ENCODE measurements at places on chromosomes 6 and 20.

- DNase-seq = no peak
Measured at GRCh38 chr6:111358454-111358853, 124.6 kb downstream of the REV3L start.

- DNase-seq = no peak
Measured at GRCh38 chr20:43972692-43973091, 58.0 kb downstream of the TOX2 start.

DNA sequence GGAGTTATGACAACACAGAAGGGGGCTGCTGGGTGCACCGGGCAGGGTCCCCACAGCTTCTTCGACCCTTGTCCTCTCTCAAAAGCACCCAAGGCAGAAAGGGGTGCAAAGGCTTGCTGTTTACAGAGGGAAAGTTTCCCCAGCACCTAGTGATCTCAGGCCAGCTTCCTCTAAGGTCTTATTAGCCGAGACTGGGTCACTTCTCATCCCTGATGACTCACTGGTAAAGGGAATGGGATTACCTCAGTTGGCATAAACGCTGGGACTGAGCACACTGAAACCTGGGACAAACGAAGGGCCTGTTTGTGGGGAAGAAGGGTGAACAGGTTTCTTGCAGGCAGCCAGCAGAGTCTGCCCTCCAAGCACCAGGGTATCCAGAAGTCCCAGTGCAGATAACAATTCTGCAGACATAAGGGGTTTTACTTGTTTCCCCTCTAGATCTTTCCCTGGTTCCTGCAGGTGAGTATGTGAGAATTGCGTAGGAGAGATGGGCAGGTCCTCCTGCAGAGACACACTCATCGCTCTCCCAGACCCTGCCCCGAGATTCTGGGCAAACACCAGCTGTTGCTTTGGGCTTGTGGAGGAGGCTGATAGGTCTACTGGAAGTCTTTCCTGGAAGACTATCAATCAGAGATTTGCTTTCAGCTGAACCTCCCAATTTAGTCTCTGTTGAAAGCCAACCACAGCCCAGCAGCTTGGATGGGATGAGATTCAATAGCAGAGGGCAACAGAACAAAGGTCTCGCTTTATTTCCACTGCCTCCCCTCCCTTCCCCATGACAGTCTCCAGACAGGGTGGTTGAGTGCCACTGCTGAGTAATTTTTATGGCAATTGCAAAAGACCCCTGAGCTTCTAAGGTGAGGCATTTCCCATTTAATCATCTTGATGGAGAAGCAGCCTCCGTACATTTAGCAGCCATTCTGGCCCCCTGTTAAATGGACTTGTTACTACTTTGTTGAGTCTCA lies 25.7 kb downstream of the KCNG1 start:
- no peak for DNase-seq

- DNase-seq = no peak
Measured at GRCh38 chr20:40669692-40670091, 19.3 kb downstream of the MAFB start.

GRCh38 chr20:61559706-61560315 lies 307.8 kb downstream of the CDH4 start:
- DNase-seq = no peak

DNA sequence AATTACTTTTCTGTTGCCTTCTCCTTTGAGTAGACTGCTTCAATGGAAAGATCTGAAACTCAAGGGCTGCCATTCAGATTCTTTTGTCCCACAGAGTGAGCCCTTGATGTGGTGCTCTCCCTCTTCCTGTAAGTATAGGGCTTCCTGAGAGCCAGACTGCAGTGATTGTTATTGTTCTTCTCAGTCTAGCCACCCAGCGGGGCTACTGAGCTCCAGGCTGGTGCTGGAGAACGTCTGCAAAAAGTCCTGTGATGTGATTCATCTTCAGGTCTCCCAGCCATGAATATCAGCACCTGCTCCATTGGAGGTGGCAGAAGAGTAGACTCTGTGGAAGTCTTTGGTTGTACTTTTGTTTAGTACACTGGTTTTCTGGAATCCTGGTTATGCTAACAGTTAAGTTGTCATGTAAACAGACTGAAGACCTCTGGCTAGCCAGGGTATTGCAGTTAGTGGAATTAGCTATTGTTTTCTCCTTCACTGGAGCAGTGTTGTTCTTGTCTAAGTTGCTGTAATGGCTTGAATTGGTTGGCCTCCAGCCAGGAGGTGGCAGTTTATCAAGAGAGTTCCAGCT lies 240.9 kb downstream of the COL12A1 start:
- no peak for DNase-seq

GRCh38 chr6:119449331-119450156 lies 100.0 kb upstream of the MAN1A1 start:
- DNase-seq = no peak

GRCh38 chr20:58971429-58971828 lies 9.6 kb upstream of the NELFCD start:
- DNase-seq = no peak

GRCh38 chr6:46795816-46796215 lies 2.6 kb downstream of the MEP1A start:
- no peak for DNase-seq

DNA sequence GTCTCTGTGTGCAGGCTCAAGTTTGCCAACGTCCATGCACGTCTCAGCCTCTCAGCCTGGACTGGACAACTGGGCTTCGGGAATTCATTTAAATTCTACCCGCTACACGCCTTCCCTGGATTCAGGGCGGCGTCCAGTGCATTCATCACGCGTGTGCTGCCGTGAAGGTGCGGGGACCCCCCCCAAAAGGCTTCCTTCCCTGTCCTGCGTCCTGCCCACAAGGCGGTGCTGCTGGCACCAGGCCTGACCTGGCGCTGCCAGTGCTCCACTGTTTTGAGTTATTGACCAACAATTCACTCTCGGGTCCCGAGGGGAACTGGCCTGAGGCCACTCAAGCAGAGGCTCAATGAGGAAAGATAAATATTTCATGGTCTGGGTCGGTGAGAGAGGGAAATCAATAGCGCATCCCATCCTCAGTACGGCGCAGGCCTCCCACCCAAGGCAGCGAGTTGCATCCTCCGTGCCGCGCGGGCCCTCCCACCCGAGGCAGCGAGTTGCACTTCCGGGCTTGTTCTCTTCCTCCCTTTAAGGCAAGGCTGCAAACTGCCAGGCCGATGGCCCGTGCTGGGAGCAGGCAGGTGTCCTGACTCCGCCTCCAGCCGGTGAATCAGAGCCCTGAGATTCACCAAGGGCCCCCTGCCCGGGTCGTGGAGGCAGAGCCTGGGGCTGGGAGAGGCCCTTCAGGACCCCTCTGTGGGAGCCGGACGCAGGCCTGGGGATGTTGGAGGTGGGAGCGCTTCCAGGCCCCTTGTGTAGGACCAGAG lies 22.8 kb upstream of the BHLHE23 start:
- no peak for DNase-seq

- DNase-seq = peak; percentile 7
Measured at GRCh38 chr6:154605178-154605881, 94.8 kb upstream of the CNKSR3 start.

- no peak for DNase-seq
Measured at GRCh38 chr6:26028746-26029569, 58.3 kb upstream of the HFE start.

DNA sequence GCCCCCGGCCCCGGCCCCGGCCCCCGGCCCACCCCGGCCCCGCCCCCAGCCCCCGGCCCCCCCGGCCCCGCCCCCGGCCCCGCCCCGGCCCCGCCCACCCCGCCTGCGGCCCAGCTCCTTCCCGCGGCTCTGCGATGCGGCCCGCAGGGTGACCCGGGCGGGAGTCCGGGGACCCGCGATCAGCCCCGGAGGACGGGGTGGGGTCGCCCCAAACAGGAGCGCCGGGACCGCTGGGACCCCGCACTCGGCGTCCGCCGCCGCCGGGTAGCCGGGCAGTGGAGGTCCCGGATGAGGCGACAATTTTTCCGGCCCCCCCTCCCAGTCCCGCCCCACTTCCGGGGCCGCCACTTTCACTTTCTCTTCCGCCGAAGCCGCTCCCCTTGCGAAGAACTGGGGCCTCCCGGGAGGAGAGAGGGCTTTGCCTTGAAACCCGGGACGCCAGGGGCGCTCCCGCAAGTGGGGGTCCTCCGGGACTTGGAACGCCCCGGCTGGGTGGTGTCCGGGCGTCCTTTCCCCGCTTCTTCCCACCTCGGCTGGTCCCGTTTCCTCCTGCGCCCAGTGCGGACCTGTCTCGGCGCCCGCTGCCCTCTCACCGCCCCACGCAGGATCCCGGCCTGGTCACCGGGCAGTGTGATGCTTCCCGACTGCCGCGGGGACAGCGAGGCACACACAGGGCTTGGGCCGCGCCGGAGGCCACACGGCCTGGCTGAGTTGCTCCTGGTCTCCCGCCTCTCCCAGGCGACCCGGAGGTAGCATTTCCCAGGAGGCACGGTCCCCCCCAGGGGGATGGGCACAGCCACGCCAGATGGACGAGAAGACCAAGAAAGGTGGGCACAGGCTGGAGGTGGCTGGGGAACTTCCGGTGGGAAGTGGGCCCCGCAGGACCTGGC lies at the start of gene RBCK1:
TSS of gene RBCK1 (plus strand) at position 347 of the 890 bp plus-strand sequence. CDS start at position 806, 459 bp downstream.
- peak; percentile 94 for DNase-seq

DNA sequence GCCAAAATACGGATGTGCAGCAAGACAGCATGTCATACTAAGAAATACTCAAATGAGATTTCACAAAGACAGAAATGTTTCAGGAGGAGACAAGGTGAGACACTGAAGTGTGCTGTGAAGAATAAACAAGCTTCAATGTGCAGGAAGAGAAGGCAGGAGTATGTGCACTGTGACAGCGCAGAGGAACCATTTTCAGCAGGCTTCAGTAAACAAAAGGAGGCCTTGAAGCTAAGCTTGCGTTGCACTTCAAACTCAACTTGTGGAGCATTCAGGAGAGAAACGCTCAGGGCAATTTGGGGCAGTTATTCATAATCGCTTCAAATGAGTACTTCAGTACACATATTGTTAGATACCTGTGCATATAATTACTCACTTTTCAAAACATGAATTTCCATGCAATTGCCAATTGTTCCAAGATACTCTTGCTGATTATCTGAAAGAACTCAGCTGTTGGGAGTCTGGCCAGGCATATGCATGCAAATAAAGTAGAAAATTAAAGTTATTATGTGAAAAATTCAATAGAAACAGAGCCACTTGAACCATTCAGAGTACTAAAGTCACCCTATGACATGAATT lies 234.2 kb upstream of the OPRM1 start:
- no peak for DNase-seq

DNA sequence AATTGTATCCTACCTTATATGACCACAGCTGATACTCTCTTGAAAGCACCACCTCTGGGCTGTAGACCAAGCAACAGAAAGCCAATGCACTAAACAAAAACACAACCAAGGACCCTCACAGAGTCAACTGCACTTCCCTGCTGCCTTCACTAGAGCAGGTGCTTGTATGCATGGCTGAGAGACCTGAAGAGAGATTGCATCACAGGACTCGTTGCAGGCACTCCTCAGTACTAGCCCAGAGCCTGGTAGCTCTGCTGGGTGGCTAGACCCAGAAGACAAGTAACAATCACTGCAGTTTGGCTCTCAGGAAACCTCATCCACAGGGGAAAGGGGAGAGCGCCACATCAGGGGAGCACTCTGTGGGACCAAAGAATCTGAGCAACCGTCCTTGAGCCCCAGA lies 521.6 kb upstream of the IMPG1 start:
- no peak for DNase-seq

DNA sequence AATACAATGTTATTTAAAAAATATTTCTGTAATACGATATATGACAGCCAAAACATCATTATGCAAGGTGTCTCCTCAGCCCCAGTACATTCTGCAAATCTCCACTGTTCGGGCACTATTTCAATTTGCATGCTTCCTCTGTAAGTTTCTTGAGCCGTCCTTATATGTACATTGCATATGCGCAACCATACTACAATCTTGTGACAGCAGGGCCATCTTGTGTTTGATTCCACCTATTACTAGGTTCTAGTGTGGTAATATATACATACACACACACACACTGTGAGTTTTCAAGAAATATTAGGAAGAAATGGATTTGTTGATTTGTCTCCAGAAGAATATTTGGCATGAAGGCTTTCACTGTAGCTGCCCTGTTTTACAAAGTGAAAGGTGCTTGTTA lies 9.8 kb downstream of the LYRM4 start:
- no peak for DNase-seq

- no peak for DNase-seq
Measured at GRCh38 chr6:105621564-105622175, 218.8 kb upstream of the PREP start.

- DNase-seq = no peak
Measured at GRCh38 chr20:23166563-23166962, 80.4 kb upstream of the CD93 start.

DNA sequence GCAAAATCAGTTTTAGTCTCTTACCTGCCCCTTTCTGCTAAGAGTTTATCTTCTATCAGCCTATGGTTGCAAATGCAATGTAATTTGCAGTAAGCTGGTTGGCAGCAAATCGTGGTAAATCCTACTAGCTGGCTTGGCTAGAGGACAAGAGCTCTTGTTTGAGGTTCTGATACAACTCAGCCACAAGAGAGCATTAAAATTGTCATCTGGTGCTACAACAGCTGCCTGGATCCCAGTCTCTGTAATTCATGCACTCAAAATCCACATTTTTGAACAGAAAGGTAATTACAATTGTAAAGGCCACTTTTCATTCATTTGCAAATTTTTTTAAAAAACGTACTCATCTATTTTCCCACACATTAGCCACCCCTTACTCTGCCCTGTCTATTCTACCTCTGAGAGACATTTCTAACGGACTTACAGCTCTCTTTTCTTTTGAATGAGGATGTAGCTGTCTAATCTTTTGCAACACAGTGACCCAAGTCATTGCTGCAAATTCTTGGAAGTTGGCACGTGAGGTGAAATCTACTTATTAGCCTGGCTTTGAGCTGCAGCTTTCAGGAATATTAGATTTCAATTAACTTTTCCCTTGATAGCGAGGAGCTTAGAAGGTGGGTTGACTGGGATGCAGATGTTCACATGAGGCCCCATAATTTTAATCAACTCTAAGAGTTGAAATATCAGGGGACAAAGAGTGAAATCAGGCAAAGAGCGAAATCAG lies 54.0 kb upstream of the FAM184A start:
- no peak for DNase-seq

DNA sequence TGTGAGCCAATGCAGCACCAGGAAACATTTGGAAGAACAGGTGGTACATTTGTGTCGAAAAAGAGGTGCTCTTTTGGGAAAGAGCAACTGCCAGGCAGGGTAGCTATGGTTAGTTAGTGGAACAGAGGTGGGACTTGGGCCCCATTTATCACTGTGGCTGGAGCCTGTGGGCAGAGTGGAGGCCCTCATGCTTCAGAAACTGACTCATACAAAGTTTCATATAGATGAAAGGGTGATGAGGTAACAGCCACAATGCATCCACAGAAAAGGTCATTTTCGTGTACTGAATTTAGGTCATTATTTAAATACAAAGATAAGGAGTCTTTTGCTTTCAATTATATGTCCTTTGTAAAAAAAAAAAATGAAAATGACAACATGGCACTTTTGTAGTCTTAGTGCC lies 76.4 kb upstream of the HS3ST5 start:
- DNase-seq = no peak

GRCh38 chr20:1164871-1165270 lies 19.9 kb downstream of the TMEM74B start:
- no peak for DNase-seq
